ENCODE measurements at places on chromosomes 1 and 21.

DNA sequence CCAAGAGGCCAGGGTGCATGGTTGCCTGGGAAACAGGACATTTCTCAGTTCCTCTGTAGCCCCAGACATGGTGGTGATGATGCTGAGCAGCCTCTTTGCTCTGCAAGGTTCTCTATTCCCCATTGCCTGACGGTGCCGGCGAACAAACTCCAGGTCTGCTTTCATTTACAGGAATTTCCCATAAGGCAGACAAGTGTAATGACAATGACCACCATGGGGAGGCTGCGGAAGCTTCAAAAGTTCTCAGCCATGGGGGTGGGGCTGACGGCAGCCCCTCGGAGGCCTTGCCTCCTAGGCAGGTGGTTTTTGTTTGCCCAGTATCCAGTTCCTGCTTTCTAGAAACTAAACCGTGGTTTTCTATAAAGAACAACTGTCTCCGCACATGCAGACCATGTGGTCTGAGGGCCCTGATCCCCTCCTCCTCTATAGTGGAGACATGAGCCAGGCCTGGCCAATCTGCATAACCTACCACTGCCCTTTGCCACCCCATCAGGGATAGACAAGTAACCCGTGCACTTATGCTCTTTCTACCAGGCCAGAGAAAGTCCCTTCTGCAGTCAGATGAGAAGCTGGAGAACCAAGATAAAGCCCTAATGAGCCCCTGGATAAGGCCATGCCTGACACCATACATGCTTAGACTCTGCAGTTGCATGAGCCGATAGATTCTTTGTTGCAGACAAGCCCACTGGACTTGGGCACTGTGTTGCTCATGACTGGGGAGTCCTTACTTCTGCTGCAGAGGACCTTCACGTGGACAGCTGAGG is 54.1 kb downstream of the LDLRAD2 start:
- DNase-seq: no peak

DNA sequence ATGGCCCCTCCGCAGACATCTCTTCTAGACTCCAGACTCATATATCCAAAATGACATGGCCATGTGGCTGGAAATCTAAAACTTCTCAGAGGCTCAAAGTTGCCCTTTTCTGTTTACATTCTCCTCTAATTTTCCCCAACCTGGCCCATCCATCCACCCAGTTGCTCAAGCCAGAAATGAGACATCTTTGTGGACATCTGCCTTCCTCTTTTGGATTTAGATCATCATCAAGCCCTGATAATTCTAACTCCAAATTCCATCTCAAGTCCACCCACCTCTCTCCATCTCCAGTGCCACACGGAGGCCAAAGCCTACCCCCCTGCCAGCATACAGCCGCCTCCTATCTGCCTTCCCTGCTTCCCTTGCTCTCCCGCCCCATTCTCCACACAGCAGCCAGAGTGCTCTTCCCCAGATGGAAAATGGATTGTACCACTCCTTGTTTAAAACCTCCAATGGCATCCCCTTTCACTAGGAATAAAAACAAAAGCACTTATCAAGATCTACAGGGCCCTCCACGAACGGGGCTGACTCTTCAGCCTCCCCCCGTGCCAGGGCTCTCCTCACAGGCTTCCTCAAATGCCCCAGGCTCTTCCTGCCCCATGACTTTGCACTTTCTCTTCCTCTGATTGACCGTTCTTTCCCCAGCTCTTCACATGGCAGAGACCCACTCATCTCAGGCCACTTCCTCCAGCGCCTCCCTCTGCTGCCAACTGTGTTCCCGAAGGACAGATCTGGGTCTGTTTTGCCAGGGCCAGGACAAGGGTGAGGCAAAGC is 40.1 kb downstream of the SYT6 start:
- no peak for DNase-seq

DNA sequence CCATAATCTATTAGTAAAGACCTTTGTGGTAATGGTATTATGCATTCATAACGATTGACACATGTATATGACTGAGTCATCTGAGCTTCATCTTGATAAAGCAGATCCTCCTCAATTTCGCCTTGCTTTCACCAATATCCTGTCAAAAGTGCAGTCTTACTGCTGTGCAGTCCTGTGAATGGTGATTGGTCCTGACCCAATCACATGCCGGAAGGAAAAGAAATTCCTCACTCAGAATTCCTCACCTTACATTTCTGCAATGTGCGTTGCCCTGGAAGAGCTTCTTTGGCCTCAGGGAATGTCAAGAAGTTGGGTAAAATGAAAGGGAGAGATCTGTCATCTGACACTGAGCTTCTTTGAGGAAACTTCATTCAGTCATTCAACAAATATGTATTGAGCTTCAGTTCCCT is 121.0 kb upstream of the TSPAN2 start:
- DNase-seq: no peak

DNA sequence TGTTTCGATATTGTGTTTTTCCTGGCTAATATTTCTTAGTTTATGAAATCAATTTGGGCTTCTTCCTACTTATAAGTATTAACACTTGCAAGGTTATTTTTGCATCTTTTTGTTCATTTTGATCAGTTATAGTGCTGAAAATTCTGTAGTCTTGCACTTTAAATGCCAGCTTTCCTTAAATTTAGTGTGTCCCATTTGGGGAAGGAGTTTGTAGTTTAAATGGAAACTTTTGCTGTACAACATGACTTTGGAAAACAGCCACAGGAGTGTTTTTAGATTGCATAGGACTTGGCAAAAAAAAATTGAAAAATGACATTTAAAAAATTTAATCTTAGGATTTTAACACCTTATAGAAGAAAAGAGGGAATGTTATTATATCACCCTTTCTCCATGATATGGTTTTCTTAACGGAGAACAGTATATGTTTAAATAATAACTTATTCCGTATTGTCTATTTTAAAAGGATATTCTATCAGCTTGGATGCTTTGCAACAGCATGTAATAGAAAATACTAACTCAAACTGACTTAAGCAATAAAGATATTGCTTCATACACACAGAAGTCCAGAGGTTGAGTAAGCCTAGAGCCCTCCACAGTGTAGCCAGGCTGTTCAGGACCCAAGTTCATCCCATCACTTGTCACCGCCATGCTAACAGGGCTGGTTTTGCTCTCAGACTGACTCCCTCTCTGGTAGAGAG is 53.8 kb downstream of the LYPLAL1 start:
- DNase-seq: no peak

DNA sequence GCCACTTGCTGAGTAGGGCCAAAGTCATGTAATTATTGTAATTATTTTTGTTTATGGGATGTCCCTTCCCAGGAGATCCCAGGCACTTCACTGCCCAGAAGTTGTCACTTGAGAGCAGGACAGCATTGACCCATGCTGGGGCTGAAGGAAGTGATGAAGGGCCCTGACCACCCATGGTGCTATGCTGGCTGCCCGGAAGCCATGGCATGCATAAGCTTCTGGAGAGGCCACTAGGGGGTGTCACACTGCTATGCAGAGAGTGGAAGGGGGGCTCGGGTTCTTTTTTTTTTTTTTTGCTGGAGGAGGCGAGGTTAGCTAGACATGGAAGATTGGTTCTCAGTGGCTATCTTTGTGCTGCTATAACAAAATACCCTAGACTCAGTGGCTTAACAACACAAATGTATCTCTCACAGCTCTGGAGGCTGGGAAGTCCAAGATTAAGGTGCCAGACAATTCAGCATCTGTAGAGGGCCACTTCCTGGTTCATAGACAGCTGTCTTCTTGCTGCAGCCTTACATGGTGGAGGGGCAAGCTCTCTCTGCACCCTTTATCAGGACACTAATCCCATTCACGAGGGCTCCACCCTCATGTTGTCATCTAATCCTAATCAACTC is 84.9 kb downstream of the CNIH3 start:
- DNase-seq: peak; percentile 24

- peak; percentile 9 for DNase-seq
Measured at GRCh38 chr1:12486401-12487005, 131.5 kb downstream of the DHRS3 start.

GRCh38 chr1:154288661-154289060 is 16.2 kb downstream of the HAX1 start:
- DNase-seq: no peak
